Activated CD8-positive, alpha-beta T cell treated with anti-CD3 and anti-CD28 coated beads, Interleukin-2, amount 10 ng/mL, durations not matched to agents 7 days and 5 days (primary cell): ENCODE measurements at places on chromosomes 7 and 10. TPM values are rescaled to one million over a fixed set of nuclear protein-coding genes. Genes with fewer than 3 reads are reported as not detected.

The LLCFC1 gene
- not detected for total RNA-seq

The HTRA1 gene
- total RNA-seq: not detected

- DNase-seq: no peak
These were observed 60.2 kb downstream of the MAD1L1 start for GRCh38 chr7:2172311-2173188.

The MLXIPL gene
- not detected for total RNA-seq

The THSD7A gene
- total RNA-seq: not detected

DNA sequence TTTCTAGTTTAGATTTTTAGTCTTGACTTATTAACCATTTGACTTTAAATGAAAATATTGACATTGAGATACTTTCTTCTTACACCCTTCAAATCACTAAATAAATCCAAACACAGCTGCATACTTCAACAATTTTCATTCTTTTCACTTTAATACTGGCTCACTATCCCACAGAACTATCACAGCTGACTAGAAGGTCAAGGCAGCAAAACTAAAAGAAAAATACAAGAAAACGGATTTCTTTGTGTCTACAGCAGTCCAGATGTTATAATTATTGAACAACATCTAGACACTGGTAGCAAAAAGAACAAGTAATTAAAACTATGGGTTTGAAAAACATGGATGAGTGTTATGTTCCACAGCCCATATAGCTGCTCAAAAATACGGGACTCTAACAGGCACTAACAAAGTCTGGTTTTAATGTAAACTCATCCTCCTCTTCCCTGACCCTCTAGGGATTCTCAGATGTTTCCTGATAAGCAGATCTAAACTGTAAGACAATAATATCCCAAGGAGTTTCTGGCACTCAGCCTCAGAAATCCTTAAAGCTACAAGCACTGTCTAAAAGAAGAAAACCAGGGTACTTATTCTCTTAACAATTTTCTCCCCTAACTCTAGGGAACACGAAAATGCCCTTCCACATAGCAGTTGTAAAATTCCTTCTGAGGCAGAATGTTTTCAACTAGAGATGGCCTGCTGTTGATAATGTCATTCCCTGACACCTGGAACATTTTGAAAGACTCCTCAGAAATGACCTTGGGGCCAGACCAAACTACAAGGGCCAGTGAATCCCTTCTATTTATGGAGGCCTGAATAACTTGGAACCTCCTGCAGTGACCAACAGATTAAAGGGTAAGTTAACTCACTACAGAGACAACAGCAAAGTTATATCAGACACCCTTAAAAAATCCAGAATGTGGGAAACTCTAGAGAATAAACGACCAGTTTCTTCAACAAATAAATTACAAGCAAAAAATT is 12.8 kb downstream of the DNMBP start:
- DNase-seq: no peak

- no peak for DNase-seq
These were observed 72.6 kb upstream of the PCBD1 start for GRCh38 chr10:70960783-70961570.
